ENCODE measurements at places on chromosomes 12 and 14.

DNA sequence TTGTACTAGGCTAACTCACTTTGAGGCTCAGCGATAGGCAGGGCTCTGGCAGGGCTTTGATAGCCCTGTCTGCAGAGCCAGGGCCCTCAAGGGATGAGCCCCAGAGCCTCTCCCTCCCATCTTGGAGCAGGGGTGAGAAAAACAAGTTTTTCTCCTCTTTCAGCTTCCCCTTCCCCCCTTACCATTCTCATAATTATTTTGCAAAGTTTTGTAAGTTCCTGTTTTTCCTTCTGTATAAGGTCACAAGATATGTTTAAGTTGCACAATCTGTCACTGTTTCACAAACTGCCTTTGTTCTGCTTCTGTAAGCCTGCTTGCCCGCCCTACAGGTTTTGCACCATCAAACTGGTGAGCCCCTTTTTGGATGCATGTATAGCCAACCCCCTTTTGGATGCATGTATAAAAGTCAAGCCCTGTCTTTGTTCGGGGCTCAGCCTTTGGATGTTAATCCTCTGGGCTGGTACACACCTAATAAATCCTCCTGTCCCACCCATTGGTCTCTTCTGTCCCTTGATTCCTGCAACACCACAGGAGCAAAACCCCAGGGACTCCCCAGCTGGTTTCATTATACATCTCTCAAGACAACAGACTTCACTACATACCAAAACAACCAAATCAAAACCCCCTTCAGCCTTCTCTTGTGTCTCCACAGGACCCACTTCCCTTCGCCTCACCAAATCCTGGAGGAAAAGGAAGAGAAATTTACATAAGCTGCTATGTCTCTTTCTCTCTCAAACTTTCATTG is 52.5 kb upstream of the RESF1 start:
- DNase-seq: peak; percentile 32

DNA sequence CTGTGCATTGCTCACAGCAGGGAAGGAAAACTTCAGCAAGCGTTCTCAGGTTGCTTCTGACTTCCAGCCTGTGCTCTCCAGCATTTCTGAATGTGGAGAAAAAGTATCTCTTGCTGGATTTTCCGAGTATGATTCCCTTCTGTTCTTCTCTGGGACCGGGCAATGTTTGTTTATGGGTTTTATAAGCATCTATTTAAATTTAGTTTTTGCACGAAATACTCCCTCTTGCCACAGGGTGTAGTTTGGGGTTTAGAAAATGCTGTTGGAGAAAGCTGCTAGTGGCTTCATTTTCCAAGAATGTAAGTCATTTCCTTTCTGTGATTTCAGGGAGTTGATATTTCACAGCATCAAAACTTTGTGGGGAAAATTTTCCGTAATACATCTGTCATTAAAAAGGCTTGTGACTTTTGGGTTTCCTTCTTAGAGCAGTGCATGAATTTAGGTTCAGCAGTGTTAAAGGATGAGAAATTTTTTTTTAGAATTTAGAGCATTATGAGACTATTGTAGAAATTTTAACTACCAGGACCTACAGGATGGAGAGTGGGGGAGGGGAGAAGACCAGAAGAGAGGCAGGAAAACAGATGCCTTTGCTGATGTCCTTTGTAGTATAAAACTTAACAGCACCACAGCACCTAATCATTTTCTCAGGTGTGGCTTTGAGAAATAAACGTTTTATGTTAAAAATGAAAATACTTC is 1.5 kb downstream of the FRMD6 start:
- no peak for DNase-seq

DNA sequence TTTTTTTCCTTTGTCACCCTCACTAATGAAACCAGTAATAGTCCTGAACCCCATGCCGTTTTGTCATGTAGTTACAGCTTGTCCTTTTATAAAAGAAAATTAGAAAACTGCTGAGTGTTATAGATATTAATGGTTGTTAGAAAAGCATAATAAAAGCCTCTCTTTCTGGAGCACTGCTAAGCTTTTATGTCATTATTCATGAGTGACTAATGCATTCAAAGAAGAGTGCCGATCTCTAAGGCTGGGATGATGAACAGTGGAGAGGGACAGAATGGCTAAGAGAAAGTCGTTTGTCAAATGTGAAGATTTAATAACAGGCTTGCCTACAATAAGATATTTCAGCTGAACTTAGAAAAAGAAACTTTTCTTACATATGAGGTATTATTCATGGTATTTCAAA is 121.6 kb downstream of the MGAT4C start:
- DNase-seq: no peak

GRCh38 chr12:47360771-47361388 is 281.1 kb upstream of the AMIGO2 start:
- peak; percentile 76 for DNase-seq

GRCh38 chr14:72942934-72943333 is 16.7 kb downstream of the DCAF4 start:
- no peak for DNase-seq

GRCh38 chr12:100075598-100075997 is 67.1 kb downstream of the BLTP3B start:
- DNase-seq: no peak

GRCh38 chr12:94721173-94721572 is 70.8 kb upstream of the TMCC3 start:
- no peak for DNase-seq

DNA sequence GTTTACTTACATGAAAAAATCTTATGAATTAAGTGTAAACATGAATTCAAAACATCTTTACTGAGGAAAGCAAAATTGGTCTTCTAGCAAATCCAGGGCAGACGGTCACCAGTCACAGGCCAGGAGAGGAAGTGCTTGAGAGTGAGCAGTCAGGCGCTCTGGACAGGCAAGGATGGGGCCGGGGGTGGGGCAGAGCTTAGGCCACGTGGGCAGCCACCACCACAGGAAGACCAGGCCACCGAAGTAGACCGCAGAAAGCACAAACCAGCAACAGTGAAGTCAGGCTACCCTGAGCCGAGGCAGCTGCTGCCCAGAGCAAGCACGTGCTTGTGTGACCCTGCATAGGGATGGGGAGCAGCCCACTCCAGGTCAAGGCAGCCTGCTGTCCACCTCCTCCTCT is 33.5 kb downstream of the SLC6A12 start:
- DNase-seq: peak; percentile 60

- no peak for DNase-seq
These were observed 62.5 kb upstream of the FAR2 start for GRCh38 chr12:29086325-29087271.

DNA sequence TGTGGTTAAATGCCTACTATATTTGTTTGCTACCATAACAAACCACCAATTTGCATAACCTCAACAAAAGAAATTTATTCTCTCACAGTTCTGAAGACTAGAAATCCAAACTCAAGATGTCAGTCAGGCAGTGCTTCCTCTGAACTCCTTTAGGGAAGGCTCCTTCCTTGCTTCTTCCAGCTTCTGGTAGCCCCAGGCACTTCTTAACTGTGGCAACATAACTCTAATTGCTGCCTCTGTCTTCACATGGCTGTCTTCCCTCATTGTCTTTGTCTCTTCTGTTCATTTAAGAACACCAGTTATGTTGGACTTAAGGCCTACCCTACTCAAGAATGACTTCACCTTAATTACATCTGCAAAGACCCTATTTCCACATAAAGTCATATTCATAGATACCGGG is 206.9 kb downstream of the SYT1 start:
- no peak for DNase-seq

DNA sequence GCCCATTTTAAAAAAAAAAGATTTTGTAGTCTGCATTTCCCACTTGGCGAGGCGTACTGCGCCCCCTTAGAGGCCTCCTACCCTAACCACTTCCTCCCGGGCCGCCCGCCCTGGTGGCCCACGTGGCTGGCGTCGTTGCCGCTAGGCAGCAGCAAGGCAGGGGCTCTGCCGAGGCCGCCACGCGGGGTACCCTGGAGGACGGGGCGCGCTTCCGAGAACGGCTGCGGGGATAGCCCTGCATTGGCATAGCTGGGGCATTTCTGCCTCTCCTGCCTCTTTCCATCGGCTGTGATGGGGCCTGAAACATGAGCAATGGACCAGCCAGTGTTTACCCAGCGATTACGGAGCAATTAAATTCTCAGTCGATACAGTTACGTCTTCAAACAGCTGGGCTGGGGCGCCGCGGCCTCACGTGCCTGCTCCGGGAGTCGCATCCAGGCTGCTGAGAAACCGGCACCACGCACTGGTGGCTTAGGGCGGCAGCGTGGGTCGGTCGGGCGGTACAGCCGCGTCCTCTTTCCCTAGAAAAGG is 38.0 kb downstream of the IQSEC3 start:
- DNase-seq: no peak
